ENCODE measurements at places on chromosomes 2 and 18.

- DNase-seq, result no peak
Observed at GRCh38 chr2:162243294-162243693, at the start of gene FAP. Gene FAP (minus strand): TSS chr2:162243445. CDS start chr2:162243327, 118 bp downstream.

DNA sequence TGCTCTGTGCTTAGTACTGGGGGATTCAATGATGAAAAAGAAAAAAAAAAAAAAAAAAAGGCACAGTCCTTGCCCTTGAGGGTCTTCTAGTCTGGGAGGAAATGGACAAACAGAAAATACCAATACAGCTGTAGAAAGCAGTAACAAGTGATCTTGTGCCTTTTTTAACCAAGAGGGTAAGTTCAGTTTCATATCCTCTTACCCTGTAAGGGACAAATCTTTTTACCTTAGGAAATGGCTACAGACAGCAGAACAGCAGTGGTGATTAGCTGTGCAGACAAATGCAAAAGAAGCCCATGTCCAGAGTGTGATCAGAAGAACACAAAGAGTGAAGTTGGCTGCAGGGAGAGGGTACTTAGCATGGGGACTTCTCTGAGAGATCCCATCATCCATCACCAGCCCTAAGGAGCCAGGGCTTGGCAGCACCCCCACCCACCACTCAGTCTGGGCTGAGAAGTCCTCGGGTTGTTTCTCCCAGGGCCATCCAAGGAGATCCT is 102.9 kb downstream of the ALPK2 start:
- no peak for DNase-seq

DNA sequence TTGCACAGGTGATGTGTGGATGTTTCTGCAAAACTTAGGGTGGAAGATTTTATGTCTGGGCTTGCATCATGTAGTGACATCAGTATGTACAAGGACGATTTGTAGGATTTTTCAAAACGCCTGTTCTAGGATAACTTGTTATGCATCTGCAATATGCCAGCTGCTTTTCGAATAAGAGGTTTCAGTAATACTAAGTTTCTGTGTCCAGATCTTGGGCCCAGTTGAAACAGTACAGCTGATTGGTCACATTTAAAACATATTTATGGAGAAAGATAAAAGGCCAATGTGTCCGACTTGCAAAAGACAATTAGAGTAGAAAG is 1.2 kb downstream of the PTPN4 start:
- DNase-seq, result no peak

- no peak for DNase-seq
Observed at GRCh38 chr2:221924576-221924975, 352.5 kb upstream of the EPHA4 start.

DNA sequence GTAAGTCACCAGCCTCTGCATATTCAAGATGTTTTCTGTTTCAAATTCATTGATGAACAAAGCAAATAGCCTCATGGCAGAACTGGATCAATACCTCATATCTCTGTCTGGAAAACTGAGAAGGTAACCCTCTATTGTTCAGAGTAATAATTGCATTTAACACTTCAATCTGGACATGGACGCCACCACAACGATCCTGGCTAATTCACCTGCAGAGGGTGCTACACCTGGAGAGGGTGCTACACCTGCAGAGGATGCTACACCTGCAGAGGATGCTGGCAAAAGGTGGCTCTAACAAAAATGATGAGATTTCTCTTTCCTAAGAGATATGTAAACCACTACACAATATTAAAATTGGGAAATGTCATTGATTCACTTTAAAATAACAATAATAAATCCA is 183.1 kb upstream of the HNRNPA3 start:
- no peak for DNase-seq
